Stimulated activated CD4-positive, alpha-beta T cell treated with anti-CD3 and anti-CD28 coated beads, Interleukin-12 subunit alpha, Interleukin-12 subunit beta, amount 100 ng/mL, for 24 hours (primary cell): ENCODE measurements at places on chromosomes 12 and 14.

GRCh38 chr12:25242981-25243679, 7.6 kb downstream of the KRAS start:
- DNase-seq, result no peak

GRCh38 chr12:4909734-4910501, at the start of gene KCNA1:
TSS of gene KCNA1 (plus strand) at chr12:4909905. CDS start at chr12:4911379, 1,474 bp downstream.
- no peak for DNase-seq

- no peak for DNase-seq
These were observed 824 bp downstream of the TBK1 start for GRCh38 chr12:64452559-64453329.

DNA sequence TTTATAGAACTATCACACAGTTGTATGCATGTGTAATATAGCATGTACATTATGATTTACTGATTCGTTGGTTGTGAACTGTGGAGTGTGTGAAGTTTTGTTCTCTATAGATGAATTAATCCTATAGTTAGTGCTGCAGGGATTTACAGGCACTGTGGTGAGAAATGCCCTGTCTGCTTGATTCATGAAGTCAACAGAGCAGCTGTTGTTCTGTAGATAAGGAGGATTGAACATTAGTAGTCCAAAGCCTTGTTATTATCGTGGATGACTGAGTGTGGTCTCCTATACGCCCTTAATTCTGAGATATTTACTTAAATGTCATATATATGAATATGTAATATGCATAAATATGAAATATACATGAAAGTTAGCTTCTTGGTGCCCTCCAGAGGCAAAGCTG, 98.3 kb downstream of the DNAH10 start:
- no peak for DNase-seq

DNA sequence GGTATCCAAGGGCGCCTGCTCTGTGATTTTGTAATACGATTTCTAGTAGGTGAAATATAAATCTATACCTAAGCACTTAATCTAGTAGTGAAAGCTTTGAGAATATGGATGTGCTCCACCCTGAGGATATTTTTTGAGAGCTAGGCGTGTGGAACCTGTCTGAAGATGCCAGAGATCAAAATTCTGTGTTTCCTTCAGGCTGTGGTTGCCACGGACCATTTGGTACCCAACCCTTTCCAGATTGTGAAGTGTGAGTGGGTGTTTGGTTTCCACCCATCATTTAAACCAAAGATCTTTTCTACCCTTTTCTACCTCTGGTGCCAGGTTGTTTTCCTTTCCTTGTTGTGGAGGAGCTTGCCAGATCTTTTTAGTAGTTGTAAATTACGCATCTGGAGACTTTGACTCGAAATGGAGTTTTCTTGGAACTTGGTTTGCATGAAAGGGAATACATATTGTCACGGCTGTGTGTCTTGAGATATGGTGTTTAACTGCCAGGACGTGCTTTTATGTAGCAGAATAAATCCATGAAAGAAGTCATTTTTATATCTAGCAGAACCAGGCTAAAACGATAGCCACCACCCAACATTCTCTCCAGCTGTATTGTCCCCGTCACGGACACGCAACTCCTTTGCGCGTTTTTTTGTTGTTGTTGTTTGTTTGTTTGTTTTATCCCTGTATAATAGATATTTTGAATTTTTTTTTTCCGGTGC, 2.2 kb downstream of the LRFN5 start:
- DNase-seq, result no peak

DNA sequence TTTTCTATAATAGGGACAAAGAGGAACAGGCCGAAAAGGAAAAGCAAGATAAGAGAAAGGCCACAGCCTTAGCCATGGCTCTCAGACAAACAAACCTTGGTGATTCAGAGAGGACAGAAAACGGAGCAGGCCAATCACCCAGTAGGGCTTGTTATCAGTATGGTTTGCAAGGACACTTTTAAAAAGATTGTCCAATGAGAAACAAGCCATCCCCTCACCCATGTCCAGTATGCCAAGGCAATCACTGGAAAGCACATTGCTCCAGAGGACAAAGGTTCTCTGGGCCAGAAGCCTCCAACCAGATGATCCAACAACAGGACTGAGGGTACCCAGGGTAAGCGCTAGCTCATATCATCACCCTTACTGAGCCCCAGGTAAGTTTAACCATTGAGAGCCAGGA, 243.8 kb upstream of the BTG1 start:
- DNase-seq, result no peak

DNA sequence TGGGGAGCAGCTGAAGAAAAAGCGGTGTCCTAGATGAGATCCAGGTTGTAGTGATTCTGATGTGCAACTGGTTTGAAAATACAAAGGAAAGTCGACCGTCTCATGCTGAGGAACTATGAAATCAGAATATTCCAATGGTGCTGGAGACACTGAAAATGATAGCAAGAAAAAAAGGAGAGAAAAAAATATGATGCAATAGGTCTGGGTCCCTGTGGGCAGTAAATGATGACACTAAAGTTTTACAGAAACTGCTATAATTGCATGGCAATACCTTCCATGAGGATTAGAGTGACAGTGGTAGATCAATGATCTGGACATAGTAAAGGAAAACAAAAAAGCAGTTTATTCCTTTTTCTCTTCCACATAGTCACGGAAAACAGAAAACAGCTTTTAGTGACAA, 2.3 kb downstream of the PYM1 start:
- no peak for DNase-seq

- DNase-seq, result no peak
These were observed 7.0 kb downstream of the NUBPL start for GRCh38 chr14:31568161-31568560.

DNA sequence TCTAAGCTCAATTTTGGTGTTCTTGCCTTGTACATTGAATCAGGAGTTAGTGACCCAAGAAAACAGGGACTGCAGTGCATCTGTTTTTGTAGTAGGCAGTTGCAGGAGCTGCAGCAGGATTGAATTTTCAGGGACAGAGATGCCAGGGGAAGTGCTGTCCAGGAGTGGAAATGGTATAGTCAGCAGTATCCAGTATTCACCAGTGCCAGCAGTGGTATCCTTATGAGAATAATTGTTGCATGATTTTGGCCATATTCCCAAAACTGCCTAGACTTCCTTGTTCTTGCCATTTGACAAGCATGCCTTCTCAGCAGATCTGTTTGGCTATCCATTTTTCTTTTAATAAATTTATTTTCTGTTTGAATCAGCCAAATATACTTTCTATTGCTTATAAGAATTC, 18.6 kb upstream of the ABCD2 start:
- no peak for DNase-seq

GRCh38 chr14:84262932-84263331, 1267.0 kb upstream of the FLRT2 start:
- no peak for DNase-seq

DNA sequence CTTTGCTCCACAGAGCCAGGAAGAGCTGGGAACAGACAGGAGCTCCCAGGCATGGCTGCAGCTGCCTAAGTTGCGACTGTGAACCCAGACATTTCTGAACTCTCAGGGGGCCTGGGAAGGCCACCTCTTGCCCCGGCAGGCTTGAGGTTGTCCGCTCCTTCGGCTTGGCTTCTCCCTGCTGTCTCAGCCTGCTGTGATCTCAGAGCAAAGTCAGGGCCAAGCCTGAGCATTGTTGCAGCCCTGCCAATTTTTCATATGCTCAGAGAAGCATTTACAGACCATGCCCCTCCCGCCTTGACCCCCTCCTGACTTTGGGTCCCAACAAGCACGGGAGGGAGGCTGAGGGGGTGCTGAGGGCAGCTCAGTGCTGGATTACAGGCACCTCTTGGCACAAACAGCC, 1439.1 kb upstream of the FLRT2 start:
- DNase-seq, result no peak

GRCh38 chr12:23950210-23950774, 822 bp upstream of the SOX5 start:
- DNase-seq, result no peak

DNA sequence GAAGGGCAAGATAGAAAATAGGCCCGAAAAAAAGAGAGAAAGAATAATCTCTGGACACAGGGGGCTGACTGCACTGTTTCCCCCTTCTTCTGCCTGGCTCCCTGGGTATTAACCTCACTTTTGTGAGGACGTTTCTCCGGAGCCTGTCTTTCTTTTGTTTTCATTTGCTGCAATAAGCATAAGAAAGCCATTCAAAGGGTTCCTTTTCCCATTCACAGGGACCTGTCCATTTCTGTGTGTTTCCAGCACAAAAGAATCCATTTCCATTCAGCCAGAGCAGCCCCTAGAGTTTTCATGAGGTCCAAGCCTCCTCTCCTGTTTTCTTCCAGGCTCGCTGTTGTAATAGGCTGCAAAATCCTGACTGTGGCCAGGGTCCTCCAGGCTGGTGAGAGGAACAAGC, 16.8 kb downstream of the PLXNC1 start:
- DNase-seq, result no peak

DNA sequence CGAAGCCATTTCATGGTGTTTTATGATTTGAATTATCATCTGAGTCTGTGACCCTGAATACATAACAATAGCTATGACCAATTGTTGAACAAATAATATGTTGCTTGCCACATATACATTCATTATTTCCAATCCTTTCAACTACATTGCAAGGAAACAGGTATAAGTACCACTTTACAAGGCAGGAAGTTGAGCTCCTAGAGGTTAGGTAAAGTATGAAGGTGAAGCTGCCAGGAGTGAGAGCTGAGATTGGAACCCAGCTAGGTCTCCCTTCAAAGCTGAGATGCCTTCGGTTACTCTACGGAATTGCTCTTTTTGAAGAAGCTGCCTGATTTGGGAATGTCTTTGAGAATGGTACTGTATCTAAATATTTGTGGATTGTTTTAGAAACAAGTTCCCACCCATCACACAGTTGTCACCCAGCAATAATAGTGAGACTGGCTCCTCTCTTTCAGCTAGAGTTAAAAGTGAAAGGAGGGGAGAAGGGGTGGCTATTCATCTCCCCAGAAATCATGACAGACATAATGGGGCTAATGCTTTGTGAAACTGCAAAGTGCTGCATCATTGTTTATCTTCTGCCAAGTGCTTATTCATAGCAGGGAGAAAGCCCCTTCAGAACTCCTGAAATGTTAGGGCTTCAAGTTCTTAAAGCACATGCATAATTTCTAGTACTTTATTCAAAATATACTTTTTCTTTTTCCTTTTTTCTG, 75.9 kb upstream of the AMIGO2 start:
- no peak for DNase-seq

GRCh38 chr14:40368314-40368713, 936.1 kb upstream of the FBXO33 start:
- DNase-seq, result no peak

DNA sequence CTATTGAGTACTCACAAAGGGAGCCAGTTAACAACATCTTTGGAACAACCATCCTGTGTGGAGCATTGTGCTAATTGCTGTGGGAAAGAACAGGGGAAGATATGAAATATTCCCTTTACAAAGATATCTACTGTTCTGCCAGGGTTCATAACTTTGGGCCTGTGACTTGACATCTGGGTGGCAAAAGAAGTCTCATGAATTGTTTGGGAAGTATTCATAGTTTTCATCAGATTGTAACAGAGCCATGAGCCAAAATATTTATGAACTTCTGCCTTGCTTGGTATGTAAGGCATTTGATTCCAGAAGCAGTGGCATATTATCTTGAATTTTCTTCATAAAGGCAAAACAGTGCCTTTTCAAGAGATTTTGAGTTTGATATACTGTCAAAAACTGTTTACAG, 816.2 kb downstream of the DIO2 start:
- no peak for DNase-seq

DNA sequence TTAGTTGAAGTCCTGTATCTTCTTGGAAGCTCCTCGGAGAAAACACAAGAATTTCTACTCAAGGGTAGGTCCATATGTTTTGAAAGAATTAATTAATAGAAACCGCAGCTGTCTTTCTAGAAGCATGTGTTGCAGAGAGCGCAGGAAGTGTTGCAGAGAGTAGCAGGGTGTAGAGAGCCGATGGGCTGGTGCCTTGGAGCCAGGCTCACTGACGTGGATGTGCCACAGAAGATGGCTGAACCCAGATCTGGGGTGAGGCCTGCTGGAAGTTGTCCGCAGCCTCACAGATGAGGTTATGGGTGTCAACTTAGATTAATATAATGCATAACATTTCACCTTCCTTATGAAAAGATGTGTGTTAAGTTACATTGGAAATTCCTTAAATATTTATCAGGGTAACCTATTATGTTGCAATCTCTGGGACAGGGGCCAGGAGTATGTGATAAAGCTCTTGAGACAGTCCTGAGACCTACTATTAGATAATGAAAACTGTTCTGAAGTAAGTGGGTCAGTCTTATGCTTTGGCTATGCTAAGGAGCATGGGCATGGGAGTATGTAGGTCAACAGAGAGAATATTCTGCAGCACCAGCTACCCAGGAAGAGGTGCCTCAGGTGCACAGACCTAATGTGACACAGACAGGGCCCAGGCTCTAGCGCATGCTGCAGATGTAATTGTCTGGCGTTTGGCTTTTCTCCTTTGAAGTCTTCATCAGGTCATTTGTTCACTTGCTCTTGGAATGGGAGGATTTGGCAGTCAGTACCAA, 973.3 kb downstream of the BCL11B start:
- DNase-seq, result no peak

- DNase-seq, result no peak
These were observed 4.6 kb upstream of the KRT2 start for GRCh38 chr12:52656616-52657015.

- no peak for DNase-seq
These were observed 26.5 kb upstream of the RIC8B start for GRCh38 chr12:106747973-106748436.

DNA sequence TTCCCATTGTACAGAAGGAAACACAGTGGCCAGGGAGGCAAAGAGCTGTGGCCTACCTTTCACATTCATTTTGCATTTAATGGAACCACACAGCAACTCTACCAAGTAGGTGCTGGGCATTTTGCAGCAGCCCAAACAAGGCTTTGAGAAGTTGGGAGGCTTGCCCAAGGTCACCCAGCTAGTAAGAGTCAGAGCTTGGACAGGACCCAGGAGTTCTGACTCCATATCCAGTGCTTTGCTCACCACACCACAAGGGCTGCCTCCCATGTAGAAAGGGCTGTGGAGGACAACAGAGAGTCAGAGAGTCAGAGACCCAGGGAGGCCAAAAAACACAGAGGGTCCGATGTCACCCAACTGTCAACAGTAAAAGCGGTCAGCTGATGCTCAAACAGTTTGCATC, 400.2 kb downstream of the BCL11B start:
- DNase-seq, result no peak

- DNase-seq, result no peak
These were observed 16.0 kb downstream of the AMDHD1 start for GRCh38 chr12:95959107-95959506.

- DNase-seq, result peak; percentile 43
These were observed 411 bp upstream of the NCOR2 start for GRCh38 chr12:124567673-124568373.

DNA sequence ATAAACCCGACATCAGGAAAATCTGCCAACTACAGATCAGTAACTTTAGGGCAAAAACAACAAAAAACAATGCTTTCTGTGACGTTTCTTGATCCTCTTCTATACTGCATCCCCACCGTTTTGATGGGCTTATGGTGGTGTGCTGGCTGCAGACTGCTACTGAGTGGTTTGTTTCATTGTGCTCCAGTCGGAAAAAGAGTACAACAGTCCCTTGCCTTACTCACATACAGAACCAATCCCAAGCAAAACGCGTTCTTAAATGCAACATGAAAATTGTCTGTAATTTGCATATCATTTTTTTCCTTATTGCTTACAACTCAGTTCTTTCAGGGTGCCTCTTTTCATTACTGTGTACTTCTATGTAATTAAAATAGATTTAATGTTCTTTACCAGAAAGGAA, 2.3 kb downstream of the ETV6 start:
- no peak for DNase-seq

GRCh38 chr14:75070383-75070782, 942 bp downstream of the ZC2HC1C start:
- DNase-seq, result no peak

GRCh38 chr12:116040402-116040801, 237.1 kb downstream of the MED13L start:
- DNase-seq, result no peak

GRCh38 chr12:57491393-57492280, 3.8 kb downstream of the MARS1 start:
- no peak for DNase-seq
